ENCODE measurements at places on chromosomes 13 and 19. TPM values are rescaled to one million over a fixed set of nuclear protein-coding genes. Genes with fewer than 3 reads are reported as not detected.
A peak's percentile ranks its signal among the peaks of the same experiment; 100 is the strongest.

GRCh38 chr13:90427322-90428272 is 919.9 kb upstream of the MIR17HG start:
- no peak for DNase-seq

Gene FPR3
- total RNA-seq: 62.3 TPM

- DNase-seq: peak; percentile 59
These were observed 12.1 kb upstream of the PEX11G start for GRCh38 chr19:7500811-7501450.

Gene PLIN4
- 4.6 TPM for total RNA-seq

Gene IGFL1
- total RNA-seq: not detected

DNA sequence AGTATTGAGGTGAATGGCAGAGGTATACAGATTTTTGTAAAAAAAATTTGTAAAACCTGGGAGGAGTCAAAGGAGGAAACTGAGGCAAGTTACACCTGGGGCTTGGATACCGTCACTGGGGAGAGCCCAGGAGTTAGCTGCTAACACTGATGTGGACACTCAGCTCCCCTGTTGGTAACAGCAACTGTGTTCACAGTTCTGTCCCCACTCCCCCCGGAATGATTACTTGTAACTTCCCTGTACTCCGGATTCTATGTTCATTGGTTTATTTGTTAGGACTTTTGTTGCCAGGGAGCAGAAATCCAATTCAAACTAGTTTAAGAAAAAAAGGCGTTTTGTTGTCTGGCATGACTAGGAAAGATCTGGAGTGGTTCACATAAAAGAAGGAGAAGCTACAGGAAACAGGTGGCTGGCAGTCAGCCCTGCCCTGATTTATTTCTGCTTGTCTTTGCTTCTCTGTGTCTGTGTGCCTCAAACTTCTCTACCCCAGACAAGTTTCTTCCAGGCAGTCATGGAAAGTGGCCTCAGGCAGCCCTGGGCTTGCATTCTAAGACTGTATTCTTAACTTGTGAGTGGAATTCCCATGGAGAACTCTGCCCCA is 2.3 kb upstream of the GPR12 start:
- DNase-seq: no peak

DNA sequence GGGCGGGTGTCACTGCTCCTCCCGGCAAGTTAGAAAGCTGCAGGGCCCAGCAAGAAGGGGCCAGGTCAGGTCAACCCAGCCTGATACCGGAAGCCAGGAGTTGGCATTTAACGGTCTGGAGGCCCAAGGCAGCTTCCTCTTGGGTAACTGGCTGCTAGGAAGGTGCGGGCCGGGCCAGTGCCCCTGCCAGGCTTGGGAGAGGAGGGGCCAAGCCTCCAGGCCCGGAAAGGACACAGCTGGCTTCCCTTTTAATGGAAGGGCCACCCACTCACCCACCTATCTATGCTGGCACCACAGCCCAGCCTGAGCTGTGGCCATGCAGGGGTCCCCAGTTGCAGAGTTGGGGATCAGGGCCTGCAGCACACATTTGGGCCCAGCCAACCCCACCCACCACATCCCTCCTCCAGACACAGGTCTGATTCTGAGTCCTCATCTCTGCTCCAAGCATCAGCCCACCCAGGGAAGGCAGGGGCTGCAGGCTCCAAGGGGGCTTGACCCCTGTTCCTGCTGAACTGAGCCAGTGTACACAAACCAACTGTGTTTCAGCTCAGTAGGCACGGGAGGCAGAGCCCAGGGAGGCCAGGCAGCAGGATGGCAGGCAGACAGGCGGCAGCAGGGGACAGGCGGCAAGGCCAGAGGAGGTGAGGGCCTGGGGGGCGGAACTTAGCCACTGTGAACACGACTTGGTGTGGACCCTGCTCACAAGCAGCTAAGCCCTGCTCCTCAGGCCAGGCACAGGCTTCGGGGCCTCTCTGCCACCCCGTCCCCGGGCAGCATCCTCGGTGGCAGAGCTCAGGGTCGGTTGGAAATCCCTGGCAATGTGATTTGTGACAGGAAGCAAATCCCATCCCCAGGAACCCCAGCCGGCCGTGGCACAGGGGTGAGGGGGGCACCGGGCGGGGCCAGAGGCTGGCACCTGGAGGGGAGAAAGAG is 40.8 kb downstream of the ZSWIM4 start:
- DNase-seq: peak; percentile 82

Gene VASP
- total RNA-seq: 190 TPM

GRCh38 chr13:59880468-59880867 is 283.3 kb downstream of the DIAPH3 start:
- DNase-seq: no peak

Gene ZNF568
- 10.9 TPM for total RNA-seq

DNA sequence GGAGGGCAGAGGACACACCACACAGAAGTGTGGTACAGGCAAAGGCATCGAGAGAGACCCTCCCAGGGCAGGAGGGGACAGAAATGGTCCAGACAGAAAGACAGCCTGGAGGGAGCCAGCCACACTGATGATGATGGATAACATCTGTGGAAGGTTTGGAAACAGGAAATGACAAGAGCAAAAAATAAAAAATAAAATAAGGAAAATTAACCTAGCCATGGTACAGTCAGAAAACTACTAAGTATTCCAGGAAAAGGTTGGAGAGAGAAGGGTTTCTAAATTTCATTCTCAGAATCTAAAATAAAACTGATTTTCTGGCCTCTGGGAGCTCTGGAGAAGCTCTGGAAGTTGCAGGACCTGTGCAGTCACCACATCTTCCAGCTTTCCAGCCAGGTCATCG is 115.2 kb upstream of the VSTM2B start:
- DNase-seq: no peak

Gene PSG11
- not detected for total RNA-seq

DNA sequence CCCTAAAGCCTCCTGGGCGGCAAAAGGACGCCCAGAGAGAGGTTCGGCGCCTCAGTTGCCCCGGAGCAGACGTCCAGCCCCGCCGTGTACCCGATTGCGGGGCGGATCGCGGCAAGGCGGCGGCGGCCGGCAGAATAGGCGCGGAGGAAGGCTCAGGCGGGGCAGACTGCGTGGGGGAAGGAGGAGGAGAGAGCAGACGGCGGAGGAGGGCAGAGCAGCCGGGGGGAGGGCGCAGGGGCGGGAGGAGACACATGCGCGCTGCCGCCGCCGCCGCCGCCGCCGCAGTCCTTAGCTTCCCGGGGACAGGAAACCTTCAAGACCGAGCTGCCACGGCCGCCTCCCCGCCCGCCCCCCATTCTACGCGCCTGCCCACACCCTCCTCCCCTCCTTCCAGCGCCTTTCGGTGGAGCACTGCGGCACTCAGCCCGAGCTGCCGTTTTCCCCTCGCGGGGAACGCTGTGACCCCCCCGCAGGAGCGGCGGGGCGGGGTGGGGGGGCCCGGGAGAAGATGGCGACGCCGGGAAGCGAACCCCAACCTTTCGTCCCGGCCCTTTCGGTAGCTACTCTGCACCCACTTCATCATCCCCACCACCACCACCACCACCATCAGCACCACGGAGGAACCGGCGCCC is at the start of gene LRCH1:
Gene LRCH1 (plus strand): TSS at position 282 of the 632 bp plus-strand sequence. CDS start 227 bp downstream, at position 509.
- DNase-seq: peak; percentile 93

DNA sequence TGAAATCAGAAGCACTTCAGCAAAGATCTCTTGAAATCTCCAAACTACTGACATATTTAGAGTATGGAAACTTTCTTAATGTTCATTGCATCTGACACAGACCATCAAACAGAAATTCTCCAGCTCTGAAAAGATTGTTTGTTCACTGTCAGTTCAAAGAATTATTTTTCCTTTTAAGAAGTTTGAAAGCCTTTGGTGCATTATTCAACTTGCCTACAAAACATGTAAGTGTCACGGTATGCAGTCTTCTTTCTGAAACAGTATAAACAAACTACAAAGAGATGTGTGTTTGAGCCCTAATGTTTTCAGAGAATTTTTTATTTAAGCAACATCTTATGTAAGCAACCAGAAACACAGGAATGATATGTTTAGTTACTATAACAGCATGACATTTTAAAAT is 125.4 kb downstream of the FGF14 start:
- DNase-seq: no peak

GRCh38 chr19:13430790-13431582 is 75.3 kb downstream of the CACNA1A start:
- peak; percentile 48 for DNase-seq

- DNase-seq: no peak
These were observed 15.3 kb upstream of the ATP12A start for GRCh38 chr13:24664726-24665409.

GRCh38 chr19:9456018-9456689 is 20.8 kb upstream of the ZNF266 start:
- no peak for DNase-seq

Gene CBY2
- not detected for total RNA-seq

- no peak for DNase-seq
These were observed 50.6 kb downstream of the HSPH1 start for GRCh38 chr13:31111136-31111535.

Gene RFX1
- total RNA-seq: 17.8 TPM

Gene GMIP
- total RNA-seq: 54.4 TPM

DNA sequence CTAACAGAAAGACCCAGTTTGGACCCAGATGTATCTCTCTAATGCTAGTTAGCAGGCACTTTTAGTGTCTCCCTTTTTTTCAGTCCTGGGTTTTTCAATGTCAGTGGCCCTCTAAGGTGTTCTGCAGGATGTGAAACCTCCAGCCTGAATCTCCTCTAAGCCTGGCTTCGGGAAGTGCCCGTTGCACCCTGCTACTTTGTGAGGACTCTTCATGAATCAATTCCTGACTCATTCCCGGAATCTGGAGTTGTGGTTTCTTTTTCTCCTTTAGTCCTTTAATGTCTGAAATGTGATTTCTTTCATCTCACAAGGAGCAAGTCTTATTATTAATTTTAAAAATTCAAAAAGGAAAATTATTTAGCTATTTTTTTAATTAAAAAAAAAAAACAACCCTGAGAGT is 116.0 kb downstream of the ZNF536 start:
- DNase-seq: no peak

DNA sequence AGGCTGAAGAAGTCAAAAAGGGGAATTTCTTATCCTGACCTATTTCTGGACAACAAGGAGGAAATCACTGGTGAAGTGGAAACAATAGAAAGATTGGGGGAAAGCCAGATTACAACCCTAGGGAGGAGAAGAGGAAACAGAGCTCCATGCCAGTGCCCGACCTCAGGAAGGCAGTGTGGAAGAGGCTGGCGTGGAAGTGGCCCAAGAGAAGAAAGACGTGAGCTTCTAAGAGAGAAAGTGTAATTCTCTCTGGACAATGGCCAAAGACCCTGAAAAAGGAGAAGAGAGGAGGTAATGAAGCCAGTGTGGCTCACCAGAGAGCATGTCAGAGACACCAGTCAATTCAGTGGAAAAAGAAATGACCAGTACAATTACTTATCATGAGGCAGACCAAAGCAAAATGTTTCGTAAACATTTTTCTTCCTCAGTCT is 52.6 kb upstream of the URAD start:
- no peak for DNase-seq

DNA sequence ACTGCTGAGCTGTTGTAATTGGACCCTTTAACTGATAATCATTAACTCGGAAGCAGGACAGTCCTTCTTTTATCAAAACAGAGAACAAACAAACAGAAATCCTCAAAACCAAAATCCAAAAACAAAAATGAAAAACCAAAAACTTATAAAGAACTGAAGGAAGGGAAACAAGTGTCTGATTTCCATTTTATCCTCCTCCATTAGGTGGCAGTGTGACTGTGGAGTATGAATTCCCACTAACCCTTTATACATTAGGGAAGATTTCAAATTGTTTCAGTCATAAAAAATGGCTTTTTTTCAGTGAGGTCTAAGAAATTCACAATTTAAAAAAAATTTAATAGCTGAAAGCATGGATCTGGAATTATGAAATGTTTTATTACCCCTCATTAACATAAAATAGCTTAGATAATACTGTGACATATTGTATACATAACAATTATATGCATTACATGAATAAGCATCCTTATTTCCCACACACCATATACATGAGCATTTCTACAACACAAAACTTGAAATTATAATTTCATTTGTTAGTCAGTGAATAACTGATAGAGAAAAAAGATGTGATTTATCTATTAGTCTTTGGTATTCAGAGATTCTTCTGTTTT is 1074.3 kb upstream of the PCDH9 start:
- no peak for DNase-seq

DNA sequence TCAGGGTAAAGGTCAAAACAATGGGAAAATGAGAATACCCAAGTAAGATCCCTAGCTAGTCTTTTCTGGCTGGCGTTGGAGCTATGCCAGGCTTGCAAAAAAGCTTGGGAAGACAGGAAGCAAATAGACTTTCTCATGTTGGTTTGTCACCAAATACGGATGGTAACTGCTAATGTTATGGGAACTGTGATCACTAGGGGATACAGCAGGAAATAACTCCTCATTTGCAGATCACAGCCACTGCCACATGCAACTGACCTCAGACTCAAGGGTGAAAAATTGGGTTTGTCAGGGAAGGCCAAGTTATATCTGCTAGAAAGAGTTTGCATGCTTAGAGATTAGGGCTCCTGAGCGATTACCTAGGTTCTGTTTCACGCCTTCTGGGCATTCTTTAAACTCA is 162.9 kb downstream of the NHLRC3 start:
- no peak for DNase-seq

Gene IGSF23
- total RNA-seq: not detected

Gene EHD2
- total RNA-seq: 148 TPM

Gene CYP2A6
- 2.0 TPM for total RNA-seq

Gene FIZ1
- total RNA-seq: 14.3 TPM

GRCh38 chr13:23160638-23161480 is 19.9 kb upstream of the SGCG start:
- no peak for DNase-seq

Gene NLRP8
- total RNA-seq: not detected

DNA sequence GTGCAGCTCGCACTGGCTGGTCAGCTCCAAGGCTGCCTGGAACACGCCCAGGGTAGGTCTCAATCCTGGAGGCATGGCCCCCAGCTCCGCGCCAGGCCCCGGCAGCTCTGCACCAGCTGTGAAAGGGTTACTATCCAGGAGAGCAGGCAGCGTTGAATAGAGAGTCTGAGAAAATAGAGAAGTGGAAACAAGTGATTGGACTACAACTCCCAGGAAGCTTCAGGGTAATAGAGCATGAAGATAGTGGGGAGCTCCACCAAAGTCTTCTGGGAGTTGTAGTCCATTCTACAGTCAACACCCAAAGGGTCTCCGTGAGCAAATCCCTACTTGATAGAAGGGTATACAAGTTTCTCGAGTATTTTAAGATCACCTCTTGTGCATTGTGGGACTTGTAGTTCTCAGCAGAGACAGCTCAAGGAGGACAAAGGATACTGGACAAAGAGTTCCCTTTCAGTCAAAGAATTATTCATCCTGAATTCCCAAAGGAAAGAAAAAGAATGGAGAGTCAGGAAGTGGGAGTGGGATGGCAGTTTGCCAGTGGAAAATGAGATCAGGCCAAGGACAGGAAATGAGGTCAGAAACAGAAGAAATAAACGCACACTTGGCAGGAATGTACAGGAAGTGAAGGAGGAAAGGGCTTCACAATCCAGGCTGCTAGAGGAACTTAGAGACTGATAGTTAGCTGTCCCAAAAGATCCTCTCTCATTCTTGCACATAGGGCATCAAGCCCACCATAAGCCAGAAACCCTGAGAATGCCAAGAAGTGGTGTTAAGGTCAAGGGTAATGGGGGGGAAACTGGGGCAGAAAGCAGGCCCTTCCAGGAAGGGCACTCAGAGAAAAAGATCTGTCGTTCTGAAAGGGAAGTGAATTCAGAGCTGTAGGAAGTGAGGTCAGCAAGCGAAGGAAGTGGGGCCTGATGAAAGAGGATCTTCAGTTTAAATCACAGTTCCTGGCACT is 5.5 kb upstream of the MAMSTR start:
- DNase-seq: no peak

- no peak for DNase-seq
These were observed 17.5 kb downstream of the PCDH8 start for GRCh38 chr13:52830946-52831345.

Measured in lower lobe of right lung (tissue), 2 donors.